Activated CD8-positive, alpha-beta memory T cell treated with anti-CD3 and anti-CD28 coated beads for 4 hours (primary cell): ENCODE measurements at places on chromosomes 5 and 9.
A peak's percentile ranks its signal among the peaks of the same experiment; 100 is the strongest.

DNA sequence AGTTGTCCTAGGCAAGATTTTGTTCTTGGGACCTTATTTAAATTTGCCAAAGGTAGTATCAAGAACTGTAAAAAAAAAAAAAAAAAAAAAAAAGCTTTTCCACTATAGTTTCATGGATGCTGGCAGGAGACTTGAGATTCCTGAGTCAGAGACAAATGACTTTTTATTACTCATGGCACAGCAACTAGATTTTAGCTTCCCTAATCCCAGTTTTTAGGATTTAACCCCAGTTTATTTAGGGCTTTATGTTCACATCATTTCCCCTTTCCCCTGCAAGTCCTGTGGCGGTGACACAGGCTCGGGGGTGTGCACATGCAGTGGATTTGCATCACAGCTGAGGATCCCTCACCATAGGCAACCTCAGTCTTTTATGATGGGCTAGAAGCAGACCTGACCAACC is 144.9 kb downstream of the GOLPH3 start:
- no peak for DNase-seq

GRCh38 chr5:61974680-61975079 is 331.3 kb upstream of the KIF2A start:
- no peak for DNase-seq

- no peak for DNase-seq
Observed at GRCh38 chr5:110055302-110055701, 365.6 kb downstream of the MAN2A1 start.

GRCh38 chr9:78692871-78693270 is 395.9 kb downstream of the PSAT1 start:
- no peak for DNase-seq

DNA sequence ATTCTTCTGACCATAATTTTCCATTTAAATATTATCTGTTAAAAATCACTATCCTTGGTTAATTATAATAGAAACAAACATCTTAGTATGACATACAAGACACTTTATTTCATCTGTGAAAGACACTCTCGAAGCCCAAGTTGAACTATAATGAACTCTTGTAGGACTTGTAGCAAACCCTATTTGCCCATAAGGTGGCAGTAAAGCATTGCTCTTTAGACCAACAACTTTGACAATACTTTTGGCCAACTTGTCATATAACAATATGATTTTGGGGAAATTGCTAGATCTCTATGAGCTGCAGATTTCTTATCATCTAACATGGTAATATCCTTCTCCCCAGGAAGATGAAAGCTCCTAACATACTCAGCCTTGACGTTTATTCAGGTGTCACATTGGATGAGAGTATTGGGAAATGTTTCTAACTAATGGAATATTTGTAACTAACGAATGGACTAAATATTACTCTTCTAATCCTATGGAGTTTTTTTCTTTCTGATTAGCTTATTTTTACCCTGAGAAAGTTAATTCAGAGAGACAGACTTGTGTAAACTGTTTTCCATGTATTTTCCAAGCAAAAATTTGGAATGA is 11.0 kb downstream of the SPINK14 start:
- no peak for DNase-seq

DNA sequence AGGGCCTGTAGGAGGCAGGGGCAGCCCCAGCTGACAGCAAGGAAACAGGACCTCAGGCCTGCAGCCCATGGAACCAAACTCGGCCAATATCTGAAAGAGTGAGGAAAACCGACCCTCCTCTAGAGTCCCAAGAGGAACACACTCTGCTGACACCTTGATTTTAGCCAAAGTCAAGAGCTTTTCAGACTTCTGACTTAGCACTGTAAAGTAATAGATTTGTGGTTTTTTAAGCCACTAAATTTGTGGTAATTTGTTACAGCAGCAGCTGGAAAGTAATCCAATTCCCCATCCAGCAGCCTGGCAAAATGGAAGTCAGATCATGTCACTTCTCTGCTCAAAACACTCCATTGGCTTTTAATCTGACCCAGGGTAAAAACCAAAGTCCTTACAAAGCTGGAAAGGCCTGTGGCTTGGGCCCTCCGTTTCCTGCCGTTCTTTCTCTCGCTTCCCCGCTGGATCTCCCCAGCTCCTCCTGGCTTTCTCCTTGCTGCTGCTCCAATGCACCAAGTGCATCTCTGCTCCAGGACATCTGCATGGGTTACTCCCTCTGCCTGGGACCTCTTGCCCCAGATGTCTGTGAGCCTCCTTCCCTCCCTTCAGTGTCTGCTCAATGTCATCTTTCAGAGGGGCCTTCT is 79.0 kb downstream of the C5orf15 start:
- no peak for DNase-seq

DNA sequence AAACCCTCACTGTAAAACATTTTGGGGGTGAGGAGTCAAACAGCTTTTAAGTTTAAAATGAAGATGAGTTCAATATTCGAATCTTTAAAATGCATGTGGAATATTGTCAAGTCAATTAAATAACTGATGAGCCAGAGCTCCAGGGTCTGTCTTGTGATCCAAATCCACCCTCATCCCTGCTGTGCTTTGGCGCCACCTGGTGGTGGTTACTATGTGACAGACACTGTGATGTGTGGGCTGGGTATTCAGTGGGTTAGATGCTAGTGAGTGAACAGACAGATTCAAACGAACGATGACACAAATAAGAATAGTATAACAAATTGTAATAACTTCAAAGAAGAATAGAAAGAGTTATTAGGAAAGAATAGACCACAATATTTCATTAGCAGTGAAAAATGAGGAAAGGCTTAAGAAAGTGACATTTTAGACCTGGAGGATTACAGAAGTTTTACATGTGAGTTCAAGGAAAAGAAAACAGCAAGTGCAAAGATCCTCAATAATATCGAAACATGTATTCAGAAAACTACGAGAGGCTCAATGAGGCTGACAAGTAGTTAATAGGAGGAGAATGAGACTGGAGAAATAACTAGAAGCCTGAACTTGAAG is 51.4 kb upstream of the CHSY3 start:
- DNase-seq, result peak; percentile 27

DNA sequence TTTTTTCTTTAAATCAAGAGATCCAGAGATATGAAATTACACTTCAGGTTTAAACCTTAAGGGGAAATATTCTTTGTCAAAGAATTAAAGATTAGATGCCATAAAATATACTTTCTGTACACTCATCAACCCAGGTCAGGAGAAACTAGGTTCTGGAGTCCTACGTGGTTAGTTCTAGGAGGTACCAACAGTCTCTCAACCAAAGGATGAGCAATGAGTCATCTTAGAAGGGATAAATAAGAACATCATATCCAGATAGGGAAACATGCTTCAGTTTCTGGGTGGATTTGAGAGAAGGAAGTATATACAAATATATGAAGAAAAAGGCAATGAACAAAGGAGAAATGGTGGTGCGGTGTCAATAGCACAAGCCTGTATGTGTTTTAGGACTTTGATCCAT is 98.2 kb downstream of the CSNK1G3 start:
- DNase-seq, result no peak

DNA sequence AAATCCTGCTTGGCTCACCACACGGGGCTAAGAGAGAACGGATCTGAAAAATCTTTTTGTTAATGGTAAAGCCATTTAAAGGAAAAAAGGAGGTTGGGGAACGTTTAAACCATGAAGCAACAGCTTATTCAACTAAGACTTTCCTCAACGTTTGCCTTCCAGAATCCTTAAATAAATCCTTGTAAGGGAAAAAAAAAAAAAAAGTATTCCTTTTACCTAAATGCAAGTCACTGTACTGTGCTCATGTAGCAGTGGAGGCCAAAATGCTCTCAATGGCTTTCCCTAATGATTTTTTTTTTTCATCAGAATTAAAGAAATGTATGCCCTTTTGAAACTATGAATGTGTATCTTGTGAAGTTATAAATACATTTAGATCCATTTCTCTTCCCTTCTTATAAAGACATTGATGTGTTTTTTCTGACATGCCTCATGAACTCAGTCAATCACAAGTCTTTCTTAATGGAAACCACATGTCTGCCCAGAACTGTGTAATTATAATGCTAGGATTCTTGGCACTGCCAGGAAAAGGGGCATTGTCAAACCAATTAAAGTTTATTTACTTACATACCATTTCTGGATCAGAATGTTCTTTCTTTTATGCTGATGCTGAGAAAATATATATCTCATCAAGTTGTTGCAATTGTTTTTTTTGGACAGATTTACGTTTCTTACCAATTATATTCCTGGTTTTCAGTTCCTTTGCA is 107.5 kb downstream of the EBF1 start:
- no peak for DNase-seq

- no peak for DNase-seq
Observed at GRCh38 chr9:112810696-112811490, 60.3 kb downstream of the SNX30 start.

DNA sequence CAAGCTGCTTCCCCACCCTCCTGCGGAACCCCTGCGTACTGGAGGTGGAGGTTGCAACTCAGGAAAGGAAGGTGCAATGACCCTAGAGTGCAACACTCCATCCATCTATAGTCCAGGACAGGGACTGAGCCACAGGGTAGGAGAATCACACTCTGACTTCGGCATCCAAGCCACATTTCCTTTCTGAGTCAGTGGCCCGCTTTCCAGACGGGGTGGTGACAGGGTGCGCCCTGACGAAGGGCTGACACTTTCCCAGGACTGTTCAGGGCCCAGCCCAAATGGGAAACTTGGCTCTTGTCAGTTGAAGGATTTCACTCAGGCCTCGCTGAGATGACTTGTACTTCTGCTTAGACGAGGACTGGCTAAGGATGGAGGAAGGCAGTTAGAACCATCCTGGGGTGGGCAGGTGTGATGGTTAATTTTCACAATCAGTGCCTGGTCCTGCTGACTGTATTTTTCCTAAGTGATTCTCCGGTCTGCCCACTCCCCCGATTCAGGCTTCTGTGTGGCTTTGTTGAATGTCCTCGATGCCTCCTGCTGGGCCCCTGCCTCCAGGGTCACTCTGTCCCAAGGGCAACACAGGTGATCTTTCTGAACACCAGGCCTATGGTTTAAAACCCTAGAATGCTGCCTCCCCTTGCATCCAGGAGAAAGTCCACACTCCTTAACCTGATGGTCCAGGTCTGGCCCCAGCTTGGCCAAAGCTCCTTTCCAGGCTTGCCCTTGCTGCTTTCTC is 228.1 kb downstream of the FSTL4 start:
- DNase-seq, result no peak

DNA sequence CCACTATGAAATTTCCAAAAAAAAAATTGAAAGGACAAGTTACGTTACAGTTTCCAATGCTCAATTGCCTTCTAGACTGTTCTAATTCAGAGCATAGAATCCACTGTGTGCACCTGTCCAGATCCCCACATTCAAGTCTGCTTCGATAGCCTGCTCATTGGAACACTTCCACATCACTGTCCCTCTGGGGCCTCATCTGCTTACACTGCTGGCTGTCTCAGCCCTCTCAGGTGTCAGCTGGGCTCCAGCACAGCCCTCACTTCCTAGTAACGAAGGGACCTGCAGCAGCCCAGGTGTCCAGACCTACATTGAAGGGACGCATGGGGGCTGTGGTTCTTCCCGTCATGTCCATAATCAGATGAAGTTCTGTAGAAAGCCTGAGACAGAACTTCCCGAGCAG is 94.3 kb upstream of the EMB start:
- DNase-seq, result no peak

DNA sequence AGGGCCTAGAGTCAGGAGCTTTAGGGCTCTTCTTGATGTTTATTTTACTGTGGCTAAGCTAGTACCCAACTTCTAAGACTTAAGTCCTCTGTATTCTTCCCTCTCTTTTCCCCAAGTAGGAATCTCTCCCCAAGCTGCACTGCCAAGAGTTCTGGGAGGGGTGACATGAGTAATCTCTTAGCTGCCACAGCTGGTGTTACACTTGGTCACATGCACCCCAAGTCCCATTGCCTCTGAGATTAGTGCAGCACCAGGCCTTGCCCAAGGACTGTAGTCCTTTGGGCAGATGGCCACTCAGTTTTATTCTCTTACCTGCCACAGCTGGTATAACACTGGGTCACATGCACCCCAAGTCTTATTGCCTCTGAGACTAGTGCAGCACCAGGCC is 114.7 kb upstream of the RIOK2 start:
- no peak for DNase-seq

- DNase-seq, result no peak
Observed at GRCh38 chr5:132504746-132505145, 14.2 kb upstream of the IRF1 start.

- no peak for DNase-seq
Observed at GRCh38 chr5:98605426-98605825, 168.0 kb upstream of the RGMB start.

DNA sequence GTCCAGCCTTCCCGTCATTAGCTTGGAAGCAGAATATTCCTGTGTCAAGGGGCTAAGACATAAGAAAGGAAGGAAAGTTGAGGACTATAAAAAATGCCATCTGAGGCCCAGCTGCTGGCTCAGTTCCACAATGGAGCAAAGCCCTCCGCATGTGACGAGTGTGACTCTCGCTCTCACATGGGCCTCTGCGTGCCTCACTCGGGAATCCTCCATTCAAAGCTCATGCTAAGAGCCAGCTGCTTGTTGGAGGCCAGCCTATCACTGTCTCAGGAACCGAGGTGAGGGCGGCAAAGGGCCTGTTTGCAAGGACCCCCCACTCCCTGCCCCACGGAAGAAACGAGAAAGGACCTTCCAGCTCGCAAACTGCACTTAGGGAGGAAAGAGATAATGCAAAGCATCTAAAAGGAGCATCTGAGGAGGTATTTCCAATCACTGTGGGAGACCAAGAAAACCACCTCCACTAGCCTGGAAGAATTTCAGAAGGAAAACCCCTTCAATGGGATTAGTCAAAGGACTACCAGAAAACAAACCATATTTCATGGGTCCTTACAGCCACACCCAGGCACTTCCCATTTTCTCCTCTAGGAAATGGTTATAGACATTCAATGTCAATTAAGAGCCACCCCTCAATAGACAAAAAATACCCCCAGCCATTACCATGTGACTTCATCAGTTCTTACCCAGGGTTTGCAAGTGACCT is 95.3 kb downstream of the PRRT1B start:
- DNase-seq, result no peak

DNA sequence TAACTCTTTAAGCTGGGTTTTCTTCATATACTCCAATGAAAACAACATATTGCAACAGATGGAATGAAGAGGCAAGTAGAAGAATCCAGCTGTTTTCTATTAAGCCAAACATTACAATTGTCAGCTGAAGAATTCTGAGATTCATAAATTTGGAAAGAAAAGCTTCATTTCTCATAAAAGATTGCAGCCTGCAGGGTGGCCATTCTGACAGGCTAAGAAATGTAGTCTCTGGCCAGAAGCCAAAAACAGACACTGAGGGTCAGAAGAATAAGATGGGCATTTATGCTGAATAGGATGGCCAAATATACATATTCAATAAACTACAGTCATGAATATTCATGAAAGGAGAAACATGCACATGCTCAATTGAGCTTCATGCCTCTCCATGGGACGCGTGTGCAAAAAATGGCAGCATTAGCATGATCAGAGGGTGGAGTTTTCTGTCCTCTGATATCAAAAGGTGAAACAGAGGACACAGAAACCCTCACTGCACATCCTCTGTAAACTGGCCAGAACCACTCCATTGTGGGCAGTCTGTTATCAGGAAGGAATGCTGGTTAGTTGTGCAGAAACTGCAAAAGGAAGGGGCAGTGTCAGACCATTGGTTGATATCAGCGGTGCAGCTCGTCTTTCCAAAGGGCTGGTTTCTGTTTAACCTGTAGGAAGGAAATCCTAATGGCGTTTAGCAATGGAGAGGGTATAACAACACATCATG is 50.2 kb downstream of the FXN start:
- no peak for DNase-seq

GRCh38 chr9:137241490-137242268 is 592 bp downstream of the TUBB4B start:
- DNase-seq, result peak; percentile 60
